ENCODE measurements at places on chromosomes 12 and 14.

- DNase-seq = no peak
- peaks cover 73% of the 10 kb centered on the region for H3K4me1 ChIP-seq
- H3K27ac ChIP-seq = peak overlapping the region; percentile 65
- peaks cover 17% of the 10 kb centered on the region for H3K36me3 ChIP-seq
Measured at GRCh38 chr12:105335856-105336255, 5.4 kb downstream of the C12orf75 start.

DNA sequence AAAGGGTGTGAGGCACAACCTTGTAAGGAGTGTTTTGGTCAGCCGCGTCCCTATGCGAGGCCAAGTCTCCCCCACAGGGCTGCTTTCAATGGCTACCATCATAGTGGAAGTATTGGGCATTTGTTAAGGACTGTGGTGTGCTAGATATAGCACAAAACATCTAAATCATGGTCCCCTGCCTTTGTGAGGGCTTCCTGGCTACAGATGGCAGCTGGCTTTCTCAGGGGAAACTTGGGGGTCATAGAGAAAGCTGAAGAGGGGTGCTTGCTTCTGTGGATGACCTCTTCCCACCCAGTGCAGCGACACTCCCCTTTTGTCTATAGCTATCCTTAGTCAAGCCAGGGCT is 315.8 kb downstream of the ZFP36L1 start:
- no peaks in the 10 kb centered on the region for H3K36me3 ChIP-seq
- H3K27ac ChIP-seq = no peak overlapping the region
- no peak overlapping the region for H3K4me3 ChIP-seq

- no peaks in the 10 kb centered on the region for H3K27me3 ChIP-seq
- DNase-seq = no peak
- H3K27ac ChIP-seq = peak overlapping the region; percentile 51
Measured at GRCh38 chr14:50762001-50762930, 68.7 kb downstream of the NIN start.

DNA sequence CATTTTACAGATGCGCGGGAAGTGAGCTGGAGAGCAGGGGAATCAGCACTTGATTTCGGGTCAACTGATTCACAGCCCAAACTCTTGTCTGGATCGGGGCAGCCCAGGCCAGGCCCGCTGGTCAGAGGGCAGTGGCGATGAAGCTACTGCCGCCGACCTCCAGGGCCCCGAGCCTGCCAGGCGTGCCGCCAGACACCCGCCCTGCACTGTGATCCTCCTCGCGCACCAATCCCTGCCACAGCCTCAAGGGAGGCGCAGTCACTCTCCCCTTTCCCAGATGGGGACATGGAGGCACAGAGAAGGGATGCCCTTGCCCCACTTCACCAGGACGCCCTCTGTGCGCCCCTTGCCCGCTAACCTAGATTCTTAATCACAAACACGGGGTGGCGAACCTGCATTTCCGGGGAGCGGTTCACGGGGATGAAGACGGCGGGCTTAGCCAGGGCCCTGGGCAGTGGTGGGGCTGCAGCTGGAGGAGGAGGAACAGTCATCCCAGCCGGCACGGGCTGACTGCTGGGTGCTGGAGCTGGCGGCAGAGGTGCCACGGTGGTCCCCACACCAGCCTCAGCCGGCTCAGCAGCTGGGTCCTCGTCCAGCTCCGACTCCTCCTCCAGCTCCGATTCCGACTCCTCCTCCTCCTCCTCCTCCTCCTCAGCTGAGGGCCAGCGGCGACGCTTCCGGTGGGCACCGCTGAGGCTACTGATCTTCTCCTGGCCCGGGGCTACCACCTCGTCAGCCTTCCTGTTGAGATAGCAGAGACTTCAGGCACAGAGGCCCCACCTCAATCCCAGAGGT is 8.6 kb downstream of the DHX37 start:
- H3K27me3 ChIP-seq = no peaks in the 10 kb centered on the region
- H3K4me3 ChIP-seq = no peak overlapping the region
- peaks cover 47% of the 10 kb centered on the region for H3K36me3 ChIP-seq
- H3K4me1 ChIP-seq = no peaks in the 10 kb centered on the region
- DNase-seq = no peak
- H3K27ac ChIP-seq = no peak overlapping the region

DNA sequence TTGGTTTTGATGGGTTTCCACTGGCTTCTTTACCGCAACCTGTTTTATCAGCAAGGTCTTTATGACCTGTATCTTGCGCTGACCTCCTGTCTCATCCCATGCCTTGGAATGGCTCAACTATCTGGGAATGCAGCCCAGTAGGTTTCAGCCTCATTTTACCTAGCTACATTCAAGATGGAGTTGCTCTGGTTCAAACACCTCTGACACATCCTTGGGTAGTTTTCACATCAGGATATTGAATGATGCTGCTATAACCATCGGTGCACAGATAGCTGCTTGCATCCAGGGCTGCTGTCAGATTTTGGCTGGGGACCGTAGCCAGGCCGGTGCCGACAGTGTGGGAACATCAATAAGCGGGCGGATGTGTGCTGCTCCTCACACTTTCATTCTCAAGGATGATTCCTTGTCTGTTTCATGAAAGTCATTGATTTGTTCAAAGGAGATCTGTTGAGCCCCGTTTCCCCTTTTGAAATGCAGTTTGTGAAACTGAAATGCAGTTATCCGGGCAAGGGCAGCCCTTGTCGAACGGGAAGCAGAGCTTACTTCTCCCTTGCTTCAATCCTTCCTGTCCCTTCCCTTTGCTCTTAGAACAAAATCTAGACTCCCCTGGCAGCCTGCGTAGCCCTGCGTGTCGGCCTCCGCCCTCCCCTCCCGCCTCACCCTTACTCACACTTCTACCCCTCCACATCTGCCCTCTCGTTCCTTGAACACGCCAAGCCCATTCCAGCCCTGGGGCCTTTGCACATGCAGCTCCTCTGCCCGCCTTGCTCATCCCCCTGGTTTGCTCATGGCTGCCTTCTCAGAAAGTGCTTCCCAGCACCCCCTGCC is 49.2 kb upstream of the NCOR2 start:
- no peaks in the 10 kb centered on the region for H3K36me3 ChIP-seq
- no peak for DNase-seq
- peaks cover 8% of the 10 kb centered on the region for H3K27me3 ChIP-seq
- H3K4me1 ChIP-seq = peaks cover 5% of the 10 kb centered on the region

DNA sequence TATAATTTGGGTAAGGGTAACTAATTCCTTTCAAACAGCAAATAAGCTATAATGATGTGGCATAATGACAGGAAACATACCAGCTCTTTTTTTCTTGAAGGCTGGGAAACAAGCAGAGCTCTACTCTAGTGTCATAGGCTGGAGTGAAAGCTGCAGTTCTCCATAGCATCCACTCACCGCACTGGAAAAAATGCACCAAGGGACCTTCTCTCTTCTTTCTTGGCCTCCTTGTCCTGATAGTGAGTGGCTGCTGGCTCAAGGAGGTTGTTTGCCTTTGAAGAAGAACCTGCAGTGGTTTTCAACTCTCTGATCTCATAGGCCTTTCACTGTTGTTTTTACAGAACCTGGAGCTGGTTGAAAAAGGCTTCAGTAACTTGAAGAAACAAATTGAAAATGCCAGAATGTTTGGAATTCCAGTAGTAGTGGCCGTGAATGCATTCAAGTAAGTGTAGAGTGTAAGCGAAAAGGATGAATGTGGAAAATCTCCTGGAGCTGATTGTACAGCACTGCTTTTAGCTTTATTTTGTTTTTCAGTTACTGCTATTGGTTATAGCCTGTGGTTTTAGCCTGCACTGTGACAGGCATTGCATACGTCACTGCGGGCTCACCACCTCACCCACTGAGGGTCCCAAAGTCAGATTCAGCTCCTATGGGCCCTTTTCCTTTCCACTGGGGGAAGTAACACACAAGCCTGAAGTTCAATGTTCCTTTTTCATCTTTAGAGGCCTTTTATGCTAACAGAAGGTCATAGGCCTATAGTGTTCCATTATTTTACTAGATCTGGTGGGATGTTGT is 17.2 kb upstream of the AKAP5 start:
- no peak for DNase-seq
- H3K27me3 ChIP-seq = no peaks in the 10 kb centered on the region
- H3K4me1 ChIP-seq = peaks cover 24% of the 10 kb centered on the region
- H3K4me3 ChIP-seq = peak overlapping the region; percentile 27

Data from central memory CD8-positive, alpha-beta T cell (primary cell).